ENCODE measurements at places on chromosomes 16 and 17.

DNA sequence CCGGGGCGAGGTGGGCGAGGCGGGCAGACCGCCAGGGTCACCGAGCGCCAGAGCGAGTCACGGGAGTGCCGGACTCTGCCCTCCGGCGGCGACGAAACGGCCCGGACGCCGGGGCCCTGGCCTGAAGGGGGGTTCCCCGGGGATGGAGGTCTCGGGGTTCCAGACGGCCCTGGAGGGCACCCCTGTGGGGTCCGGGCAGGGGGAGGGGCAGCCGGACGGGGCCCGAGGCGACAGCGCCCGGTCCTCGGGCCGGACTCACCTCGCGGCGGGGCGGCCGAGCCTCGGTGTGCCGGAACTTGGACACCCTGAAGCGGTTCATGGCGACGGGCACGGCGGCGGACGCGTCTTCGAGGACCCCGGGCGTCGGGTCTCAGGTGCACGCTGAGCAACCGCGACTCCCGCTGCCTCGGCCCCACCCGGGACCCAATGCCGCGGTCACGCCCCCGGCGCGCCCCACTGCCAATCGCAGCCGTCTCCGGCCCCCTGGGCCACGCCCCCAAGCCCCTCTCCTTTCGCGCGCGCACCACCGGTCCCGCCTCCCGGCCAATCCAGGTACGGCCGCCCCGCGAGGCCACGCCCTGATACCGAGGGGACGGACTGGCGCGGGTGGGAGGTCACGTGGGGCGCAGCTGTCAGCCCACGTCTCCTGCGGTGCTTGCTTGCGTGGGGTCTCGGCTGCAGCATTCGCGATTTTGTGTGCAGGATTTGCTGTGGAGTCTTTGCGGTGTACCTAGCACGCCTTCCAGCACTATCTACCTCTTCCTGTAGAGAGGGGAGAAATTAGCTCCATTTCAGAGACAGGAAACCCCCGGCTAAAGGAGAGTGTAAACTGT, at the start of gene CORO7:
CORO7 (minus strand) TSS at position 397 of the 833 bp plus-strand sequence; CDS start at position 319, 78 bp downstream.
- peak; percentile 99 for DNase-seq

GRCh38 chr16:49742428-49743202, 113.3 kb downstream of the ZNF423 start:
- no peak for DNase-seq

GRCh38 chr17:64339516-64340490, 50.9 kb downstream of the PECAM1 start:
- no peak for DNase-seq

GRCh38 chr17:6554342-6554741, 2.0 kb downstream of the PITPNM3 start:
- DNase-seq: no peak

DNA sequence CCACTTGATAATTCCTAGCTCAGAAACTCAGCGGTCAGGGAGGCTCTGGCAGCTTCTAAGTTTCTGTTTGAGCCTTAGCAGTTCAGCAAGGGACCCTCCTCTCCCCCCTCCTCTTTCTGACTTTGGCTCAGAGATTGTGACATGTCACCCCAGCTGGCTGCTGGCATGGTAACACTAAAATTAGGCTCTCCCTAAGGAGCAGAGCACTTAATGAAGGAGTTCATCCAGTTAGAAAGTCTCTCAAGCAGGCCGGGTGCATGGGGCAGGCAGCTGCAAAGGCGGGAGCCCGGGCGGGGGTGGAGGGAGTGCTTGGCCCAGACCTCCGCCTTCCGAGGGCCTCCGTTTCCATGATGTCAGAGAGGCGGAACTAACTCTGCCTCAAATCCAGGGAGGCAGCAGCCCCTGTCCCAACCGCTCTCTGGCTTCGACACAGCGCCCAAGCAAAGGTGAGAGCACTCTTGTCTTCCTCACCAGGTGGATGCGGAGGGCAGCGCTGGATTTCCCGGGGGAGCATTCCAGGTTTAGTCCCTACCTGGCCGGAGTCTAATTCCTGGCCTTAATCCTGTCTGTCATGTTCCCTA, 128.0 kb upstream of the PLCG2 start:
- DNase-seq: no peak

DNA sequence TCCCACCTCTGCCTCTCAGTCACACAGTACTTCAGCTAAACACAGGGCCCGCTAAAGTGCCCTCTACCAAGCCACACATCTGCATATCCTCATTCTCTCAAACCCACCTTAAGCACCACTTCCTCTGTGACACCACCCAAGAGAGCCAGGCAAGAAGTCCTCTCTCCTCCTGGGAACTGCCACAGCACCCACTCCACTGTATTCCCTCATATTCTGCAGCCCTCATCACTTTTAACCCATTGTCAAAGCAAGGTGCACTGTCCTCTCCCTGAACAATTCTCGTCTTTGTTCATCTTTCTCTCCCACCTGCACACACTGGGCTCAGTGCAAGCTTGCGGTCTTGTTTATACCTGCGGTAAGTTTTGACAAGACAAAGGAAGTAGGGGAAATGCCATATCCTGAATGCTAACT, 13.6 kb downstream of the CHD9 start:
- no peak for DNase-seq

- no peak for DNase-seq
These were observed 47.6 kb downstream of the NLRC5 start for GRCh38 chr16:57036945-57037344.

DNA sequence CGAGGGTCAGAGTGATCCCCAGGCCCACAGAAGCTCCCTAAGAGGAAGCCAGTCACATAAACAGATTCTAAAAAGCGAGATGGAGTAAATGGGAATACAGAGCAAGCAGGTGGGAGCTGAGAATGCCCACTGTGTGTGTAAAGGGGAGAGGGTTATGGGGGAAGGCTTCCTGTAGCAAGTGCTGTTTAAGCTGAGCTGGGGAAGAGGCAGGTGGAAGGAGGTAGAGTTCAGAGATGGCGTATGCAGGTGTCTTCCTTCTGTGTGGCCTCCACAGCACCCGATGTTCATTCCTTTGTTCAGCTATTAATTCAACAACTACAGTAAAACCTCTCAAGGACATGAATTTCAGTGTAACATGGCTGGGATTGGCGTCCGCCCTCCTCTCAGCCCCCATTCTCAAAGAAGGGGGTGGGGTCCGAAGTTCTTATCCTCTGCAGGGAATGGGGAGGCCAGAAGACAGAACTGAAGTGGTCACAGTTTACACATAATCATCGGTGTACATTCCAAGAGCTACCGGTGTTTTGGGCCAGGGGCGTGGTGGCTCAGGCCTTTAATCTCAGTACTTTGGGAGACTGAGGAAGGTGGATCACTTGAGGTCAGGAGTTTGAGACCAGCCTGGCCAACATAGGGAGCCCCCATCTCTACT, 1.8 kb downstream of the EEF2K start:
- DNase-seq: no peak

All from posterior cingulate gyrus (tissue), 11 donors.